Karpas-422 (cell line): ENCODE measurements at places on chromosomes 5 and 9. TPM values are rescaled to one million over a fixed set of nuclear protein-coding genes. Genes with fewer than 3 reads are reported as not detected.

The PTPRD gene
- 0.32 and 0.63 TPM in 2 replicates for total RNA-seq

The MGAT1 gene
- total RNA-seq: 28.6 and 42.8 TPM in 2 replicates

The GPRIN1 gene
- 1.9 and 4.6 TPM in 2 replicates for total RNA-seq

The PLEKHG4B gene
- total RNA-seq: not detected in 2 replicates

The HTR1A gene
- not detected in 2 replicates for total RNA-seq

The PCDHGA9 gene
- 13.0 and 15.7 TPM in 2 replicates for total RNA-seq

The SPEF2 gene
- total RNA-seq: not detected in 2 replicates

The PLK2 gene
- not detected in 2 replicates for total RNA-seq

The HAND1 gene
- not detected in 2 replicates for total RNA-seq

GRCh38 chr5:103428411-103428871 lies 134.1 kb downstream of the NUDT12 start:
- no peak for DNase-seq

DNA sequence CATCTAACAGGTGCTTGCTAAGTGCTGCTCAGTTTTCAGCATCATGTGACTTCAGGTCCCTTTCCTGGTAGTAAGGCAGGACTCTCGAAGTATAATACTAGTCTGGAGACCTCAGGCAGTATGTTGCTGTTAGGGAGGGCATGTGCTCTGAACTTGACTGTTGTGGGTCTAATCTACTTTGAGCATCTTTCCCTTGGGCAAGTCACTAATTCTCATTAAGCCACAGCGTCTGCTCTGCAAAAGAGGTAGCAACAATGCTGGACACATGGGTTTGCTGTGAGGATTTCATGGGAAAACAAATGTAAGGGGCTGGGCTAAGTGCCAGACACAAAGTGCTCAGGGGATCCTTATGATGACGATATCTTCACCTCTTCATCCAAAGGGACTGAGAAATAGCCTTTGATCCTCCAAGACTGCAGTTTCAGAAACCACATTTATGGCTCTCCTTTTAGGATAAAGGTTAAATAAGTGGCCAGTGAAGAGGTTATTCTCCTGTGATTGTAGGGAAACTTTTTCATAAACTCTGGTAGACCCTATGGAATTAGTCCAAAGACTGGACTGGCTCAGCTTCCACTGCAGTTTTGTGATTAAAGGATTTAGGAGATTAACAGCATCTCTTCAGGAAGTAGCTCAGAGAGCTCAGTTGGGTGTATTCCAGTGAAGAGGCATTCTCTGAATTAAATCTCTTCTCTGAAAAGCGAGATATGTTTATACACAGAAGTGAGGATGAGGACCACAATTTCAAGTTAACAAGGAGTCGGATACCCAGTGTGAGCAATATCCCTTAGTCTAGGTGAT lies 216.6 kb downstream of the SGCD start:
- DNase-seq: no peak

- DNase-seq: no peak
Measured at GRCh38 chr5:37777432-37778130, 62.3 kb downstream of the GDNF start.

DNA sequence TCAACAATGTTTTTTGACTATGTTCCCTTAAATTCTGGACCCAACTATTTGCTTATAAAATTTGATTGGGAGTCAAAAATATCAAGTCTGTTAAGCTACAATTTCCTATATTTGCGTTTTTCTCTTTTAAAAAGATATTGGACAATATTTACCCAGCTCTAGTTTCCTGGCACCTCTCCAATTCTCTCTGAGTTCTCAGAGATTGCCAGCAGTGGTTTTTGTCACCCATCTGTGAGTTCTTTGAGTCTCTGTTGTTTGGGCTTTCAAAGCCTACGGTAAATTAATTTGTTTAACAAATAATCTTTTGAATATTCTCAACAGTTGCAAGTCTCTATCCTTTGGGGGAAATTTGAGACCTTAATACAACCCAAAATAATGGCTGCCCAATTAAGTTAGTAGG lies 174.2 kb upstream of the PUM3 start:
- no peak for DNase-seq

DNA sequence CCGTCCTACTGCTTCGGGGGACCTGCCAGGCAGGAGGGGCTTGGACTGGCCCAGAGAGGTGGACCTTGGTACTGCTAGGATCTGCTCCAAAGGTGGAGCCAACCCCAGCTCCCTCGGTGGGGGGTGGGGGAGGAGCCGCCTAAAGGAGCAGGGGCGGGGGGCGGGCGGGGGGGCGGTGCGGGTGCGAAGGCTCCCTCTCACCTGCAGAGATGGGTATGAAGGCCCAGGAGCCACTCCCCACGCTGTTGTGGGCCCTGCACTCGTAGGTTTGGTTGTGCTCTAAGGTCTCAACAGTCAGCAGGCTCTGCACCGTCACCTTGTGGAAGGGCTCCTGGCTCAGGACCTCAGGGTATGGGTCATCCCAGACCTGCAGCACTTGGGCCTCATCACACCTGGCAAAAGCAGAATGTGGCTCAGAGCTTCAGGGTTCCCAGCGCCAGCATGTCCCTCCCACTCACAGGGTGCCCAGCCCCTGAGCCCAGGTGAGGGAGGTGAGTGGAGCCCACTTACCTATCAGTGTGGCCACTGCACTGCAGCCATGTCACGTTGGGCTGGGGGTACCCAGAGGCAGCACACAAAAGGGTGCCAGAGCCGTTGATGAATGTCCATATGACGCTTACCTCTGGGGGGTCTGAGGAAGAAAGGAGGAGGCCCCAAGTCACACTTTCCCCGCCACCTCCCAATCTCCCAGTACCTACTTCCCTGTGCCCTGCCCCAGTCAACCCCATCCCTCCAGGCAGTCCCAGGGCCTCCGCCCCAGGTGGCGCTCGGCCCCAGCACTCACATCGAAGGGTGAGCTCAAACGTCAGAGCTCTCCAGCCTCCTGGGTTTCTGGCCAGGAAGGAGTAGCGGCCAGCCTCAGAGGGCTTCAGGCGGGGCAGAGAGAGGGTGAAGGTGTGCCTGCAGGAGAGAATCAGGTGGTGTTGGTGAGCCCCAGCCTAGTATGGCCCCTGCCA lies 16.4 kb downstream of the CSF1R start:
- DNase-seq: no peak

- DNase-seq: no peak
Measured at GRCh38 chr5:14671414-14671813, 6.9 kb downstream of the OTULIN start.

DNA sequence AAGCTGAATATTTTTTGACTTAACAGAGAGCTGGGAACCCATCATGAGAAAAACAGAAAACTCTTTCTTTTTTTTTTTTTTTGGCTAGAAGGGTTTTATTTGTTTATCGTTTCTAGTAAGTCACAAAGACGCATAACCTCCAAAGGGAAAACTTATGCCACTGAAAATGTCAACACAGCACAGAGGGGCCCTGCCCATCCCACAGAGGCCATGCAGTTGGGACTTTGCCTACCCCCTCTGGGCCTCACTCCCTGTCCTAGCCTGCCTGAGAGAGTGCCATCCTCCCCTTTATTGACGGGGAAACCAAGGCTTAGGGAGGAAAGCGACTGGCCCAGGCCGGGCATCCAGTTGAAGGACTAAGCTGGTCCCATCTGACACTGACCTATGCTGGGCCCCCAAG lies 74.7 kb downstream of the VAV2 start:
- DNase-seq: no peak

- peak; percentile 81 for DNase-seq
Measured at GRCh38 chr5:60538955-60539866, 160.8 kb downstream of the DEPDC1B start.

DNA sequence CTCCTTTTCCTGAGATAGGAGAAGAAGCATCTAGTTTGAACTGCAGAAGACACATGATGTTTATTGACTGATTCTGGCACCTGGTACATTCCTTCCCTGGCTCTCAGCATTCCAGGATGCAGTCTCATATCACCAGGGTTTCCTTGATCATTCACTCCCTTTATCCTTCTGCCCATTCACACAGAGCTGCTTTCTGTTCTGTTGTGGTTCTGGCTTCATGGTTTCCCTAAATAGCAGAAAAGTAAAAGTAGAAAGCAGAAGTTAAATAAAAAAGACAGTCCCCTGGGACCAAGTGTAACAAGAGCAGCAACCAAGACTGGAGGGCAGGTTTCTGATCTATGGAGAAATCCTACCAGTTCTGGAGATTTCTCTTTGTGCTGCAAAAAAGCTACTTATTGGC lies 3.2 kb downstream of the IFNA8 start:
- peak; percentile 83 for DNase-seq

- DNase-seq: no peak
Measured at GRCh38 chr5:95043234-95043633, 241.7 kb downstream of the MCTP1 start.

- no peak for DNase-seq
Measured at GRCh38 chr5:169545762-169546161, 37.8 kb upstream of the SPDL1 start.

- DNase-seq: no peak
Measured at GRCh38 chr5:142545650-142546322, 140.1 kb downstream of the FGF1 start.

- peak; percentile 77 for DNase-seq
Measured at GRCh38 chr5:93583768-93584595, 960 bp downstream of the NR2F1 start.

- DNase-seq: peak; percentile 85
Measured at GRCh38 chr9:113274474-113275156, 757 bp downstream of the CDC26 start.

DNA sequence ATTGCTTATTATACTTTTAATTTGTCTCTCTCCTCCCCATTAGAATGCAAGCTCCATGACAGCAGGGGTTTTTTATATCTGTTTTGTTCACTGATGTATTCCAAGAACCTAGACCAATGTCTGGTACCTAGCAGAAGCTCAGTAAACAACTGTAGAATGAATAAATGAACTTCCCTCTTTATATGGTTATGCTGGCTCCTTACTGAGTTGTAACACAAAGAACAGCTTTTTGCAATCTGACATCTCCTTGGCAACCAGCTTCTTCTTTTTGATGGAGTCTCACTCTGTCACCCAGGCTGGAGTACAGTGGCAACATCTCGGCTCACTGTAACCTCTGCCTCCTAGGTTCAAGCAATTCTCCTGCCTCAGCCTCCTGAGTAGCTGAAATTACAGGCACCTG lies 13.6 kb downstream of the TRMO start:
- DNase-seq: no peak

GRCh38 chr5:39680213-39680612 lies 255.4 kb upstream of the DAB2 start:
- no peak for DNase-seq

DNA sequence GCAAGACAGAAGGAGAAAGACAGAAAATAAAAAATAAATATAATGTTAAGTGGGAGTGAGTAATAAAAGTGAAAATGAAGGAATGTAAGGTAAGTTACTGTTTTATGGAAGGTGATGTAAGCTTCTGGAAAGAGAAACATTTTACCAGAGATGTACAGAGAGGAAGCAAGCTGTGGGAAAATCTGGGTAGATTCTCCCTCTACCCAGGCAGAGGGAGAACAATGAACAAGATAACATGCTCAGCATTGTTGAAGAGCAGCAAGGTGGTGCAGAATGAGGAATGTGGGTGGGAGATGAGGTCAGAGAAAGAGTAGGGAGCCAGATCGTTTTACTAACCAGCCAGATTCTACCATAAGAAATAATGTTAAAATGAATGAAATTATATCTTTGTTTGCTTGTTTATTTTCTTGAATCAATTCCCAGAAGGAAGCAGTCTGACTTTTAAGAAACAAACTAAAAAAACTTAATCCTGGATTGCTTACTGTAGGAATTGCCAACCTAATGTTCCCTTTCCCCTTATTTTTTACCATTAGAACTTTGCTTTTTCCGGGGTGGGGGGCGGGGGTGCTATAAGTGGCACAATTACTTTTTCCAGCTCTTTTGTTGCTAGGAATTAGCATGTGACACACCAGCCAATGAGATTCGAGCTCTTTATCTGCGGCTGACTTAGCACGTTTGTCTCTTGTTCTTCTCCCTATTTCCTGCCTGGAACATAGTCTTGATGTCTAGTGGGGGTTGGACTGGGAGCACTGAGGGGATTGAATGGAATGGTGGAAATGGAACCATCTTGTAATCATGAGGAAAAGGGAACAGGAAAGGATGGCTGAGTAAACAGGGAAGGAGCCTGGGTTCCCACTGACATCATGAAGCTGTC lies 356.7 kb downstream of the TMEM167A start:
- DNase-seq: no peak
